ENCODE measurements at places on chromosomes 1 and 21.

GRCh38 chr21:42695697-42696380, 42.4 kb downstream of the PDE9A start:
- DNase-seq = no peak

DNA sequence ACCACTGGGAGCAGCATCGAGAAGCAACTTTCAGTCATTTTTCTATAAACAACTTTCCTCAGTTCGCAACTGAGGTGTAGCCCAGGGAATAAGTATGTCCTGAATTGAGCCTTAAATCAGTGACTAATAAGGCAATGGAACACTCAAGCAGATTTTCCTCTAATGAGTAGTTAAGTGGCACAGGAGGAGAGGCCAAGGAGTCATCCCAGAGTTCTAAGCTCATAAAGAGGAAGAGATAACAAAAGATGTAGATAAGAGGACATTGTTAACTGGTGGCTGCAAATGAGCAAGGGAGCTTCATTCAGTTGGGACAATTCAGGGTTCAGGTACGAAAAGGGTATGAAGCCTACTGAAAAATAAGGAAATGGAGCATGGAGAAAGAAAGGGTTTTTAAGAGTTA, 64.5 kb downstream of the LRRC40 start:
- no peak for DNase-seq

- no peak for DNase-seq
Measured at GRCh38 chr1:193438771-193439170, 252.4 kb upstream of the B3GALT2 start.

GRCh38 chr21:45460011-45460565, 55.1 kb downstream of the COL18A1 start:
- DNase-seq = no peak
